CD4-positive, alpha-beta T cell treated with Interleukin-21 for 1 hour (primary cell): ENCODE measurements at places on chromosomes 7 and 10.
A peak's percentile ranks its signal among the peaks of the same experiment; 100 is the strongest.

DNA sequence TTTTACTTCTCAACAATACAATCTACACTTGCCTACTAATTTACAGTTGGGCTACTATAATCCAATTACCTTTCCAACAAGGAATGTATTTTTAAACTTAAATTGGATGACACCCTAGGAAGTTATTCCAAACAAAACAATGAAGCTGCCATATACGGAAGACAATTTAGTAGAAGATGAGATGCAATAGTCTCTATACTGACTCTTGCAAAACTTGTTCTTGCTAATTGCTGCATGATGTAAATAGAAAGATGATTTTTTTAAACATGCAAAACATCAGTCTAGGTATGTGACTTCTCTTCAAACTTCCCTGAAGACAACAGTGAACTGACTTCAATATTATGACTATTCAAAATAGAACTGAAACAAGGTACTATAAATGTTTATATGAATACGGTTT lies 17.6 kb downstream of the NT5C3A start:
- DNase-seq: no peak

- DNase-seq: no peak
Observed at GRCh38 chr7:155483245-155483644, 25.3 kb downstream of the EN2 start.

DNA sequence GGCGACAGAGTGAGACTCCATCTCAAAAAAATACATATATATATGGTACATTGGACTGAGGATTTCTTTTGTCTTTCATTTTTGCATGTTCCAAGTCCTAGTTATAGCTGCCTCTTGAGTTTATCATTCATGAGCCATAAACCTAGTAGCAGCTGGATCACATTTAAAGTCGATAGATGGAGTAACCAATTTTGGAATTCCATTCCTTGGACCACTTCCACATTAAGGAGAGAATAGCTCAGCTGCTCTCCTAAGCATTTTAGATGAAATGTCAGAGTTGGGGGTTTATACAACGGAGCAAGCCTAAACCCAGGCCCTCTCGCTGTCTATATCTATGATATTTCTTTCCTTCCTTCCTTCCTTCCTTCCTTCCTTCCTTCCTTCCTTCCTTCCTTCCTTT lies 141.2 kb downstream of the LYZL1 start:
- no peak for DNase-seq

- no peak for DNase-seq
Observed at GRCh38 chr10:37703114-37703513, 154.3 kb downstream of the ZNF248 start.

DNA sequence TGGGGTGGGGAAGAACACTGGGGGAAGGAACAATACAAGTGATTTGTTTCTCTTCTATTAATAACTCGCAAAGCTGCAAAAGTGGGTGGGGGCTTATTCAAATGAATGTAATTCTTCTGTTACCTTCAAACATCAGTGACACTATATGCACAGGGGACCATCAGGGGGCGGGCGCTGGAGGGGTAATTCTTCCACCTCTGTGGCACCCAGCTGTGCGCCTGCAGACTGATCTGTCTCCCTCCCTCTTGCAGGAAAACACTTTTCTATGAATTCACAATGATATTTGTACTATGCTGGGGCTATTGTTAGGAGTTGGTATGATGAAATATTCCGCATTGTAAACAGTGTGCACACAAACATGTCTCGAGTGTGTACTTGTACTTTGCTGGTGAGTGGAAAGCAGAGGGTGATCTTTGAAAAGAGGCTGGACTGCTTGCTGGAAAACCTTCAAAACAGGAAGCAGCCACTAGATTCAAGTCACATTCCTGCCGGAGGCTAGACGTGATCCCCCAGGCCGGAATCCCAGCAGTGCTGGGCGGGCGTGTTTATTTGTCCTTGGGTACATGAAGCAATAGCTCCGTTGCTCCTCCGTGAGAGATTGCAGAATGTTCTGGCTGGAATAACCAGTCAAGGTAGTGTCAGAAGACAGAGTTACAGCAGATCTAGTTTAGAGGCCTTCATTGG lies 15.8 kb upstream of the BNIP3 start:
- no peak for DNase-seq

GRCh38 chr10:88886557-88886956 lies 6.5 kb downstream of the STAMBPL1 start:
- DNase-seq: no peak

- DNase-seq: no peak
Observed at GRCh38 chr10:124119946-124120345, 26.5 kb upstream of the CHST15 start.

DNA sequence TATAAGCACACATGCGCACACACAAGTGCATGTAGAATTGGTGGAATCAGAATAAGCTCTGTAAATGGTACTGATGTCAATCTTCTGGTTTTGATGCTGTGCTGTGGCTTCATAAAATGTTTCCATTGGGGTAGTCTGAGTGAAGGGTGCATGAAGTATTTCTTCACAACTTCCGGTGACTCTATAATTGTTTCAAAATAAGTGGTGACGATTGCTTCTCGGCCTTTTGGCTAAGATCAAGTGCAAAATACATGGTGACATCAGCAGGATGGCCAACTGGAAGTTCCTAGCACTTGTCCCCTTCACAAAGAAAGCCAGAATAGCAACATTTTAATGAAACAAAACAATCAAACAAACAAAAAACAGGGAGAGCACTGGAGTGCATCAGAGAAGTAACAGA lies 41.6 kb upstream of the CAMK2B start:
- no peak for DNase-seq

GRCh38 chr10:48620719-48621118 lies 15.8 kb upstream of the ARHGAP22 start:
- no peak for DNase-seq

GRCh38 chr10:131618587-131619267 lies 282.1 kb upstream of the PPP2R2D start:
- no peak for DNase-seq

- DNase-seq: peak; percentile 17
Observed at GRCh38 chr10:99234041-99234790, 1.4 kb downstream of the HPSE2 start.

DNA sequence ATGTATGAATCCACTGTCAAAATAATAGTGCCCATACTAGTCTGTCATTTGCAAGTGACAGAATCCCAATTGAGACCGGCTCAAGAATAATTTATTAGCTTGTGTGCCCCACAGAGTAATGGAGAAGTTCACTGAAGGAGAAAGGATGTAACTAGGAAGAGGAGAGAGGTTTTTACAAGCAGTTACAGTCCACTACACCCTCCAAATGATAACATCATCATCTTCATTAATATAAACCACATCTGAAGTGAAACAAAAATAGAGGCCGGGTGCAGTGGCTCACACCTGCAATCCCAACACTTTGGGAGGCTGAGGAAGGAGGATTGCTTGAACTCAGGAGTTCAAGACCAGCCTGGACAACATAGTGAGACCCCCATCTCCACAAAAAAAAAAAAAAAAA lies 226.8 kb downstream of the SKIDA1 start:
- DNase-seq: no peak

GRCh38 chr7:34165927-34166550 lies 260.7 kb downstream of the BMPER start:
- no peak for DNase-seq

DNA sequence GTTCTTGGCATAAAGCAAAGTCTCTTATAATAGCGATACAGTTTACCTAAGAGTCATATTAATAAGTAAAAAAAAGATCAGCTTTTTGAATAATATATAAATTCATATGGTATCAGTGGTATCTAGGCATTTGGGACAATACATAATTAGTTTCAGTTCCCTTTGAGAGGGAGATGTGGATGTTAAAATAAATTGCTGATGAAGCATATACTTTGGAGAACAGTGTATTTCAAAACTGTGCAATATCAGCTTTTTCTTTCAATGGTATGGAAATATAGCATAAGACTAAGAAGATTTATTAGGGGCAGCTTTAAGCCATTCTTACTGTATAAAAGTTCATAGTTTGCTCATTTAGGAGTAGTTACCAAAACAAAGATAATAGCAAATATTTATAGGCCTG lies 35.5 kb downstream of the MDFIC start:
- no peak for DNase-seq

GRCh38 chr10:61140765-61141392 lies 196.9 kb upstream of the RHOBTB1 start:
- DNase-seq: peak; percentile 21

DNA sequence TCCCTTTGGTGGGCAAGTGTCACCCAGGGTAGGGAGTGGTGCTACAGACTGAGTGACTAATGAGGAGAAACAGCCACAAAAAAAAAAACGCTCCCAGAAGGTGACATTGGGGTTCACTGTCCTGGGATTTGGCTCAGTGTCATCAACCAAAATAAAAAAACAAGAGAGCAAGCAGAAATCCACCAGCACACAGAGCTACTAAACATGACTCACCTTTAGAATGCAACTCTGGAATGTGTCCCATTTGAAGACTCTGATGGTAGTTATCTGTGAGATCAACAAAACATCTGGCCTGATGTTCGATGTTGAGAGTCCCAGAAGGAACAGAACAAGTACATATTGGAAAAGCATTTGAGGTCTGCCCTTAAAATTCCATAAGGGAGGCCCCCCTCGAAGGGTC lies 200.3 kb upstream of the LYZL2 start:
- DNase-seq: no peak

DNA sequence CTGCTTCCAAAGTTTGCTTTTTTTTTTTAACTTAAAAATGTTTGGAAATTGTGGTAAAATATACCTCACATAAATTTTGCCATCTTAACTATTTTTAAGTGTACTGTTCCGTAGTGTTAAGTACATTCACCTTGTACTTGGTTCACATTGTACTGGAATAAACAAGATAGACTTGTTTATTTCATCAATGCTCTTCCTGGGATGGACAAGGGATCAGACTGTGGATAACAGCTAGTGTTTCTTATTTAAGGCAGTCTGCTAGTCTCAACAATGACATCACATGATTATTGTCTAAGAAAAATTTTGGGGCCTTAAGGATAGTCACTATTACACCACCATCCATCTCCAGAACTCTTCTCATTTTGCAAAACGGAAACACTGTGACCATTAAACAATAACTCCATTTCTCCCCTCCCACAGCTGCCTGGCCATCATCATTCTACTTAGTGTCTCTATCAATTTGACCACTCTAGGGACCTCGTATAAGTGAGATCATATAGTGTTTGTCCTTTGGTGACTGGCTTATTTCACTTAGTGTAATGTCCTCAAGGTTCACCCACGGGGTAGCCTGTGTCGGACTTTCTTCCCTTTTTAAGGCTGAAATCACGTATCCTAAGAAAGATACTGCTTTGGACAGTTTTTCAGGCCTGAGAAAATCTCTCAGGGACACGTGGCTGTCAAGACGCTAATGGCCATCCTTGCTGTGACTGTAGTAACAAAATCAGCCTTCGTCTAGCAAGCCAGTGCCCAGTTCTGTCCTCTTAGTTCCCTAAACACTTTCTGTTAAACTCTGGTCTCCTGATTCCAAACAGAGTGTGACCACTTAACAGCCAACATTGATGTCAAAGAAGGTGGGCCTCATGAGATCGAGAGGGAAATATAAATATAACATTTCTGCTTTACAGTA lies 305.2 kb downstream of the FRMD4A start:
- no peak for DNase-seq

- DNase-seq: no peak
Observed at GRCh38 chr10:119495021-119495505, 47.5 kb downstream of the RGS10 start.

- no peak for DNase-seq
Observed at GRCh38 chr7:138158739-138159528, 82.7 kb downstream of the AKR1D1 start.

DNA sequence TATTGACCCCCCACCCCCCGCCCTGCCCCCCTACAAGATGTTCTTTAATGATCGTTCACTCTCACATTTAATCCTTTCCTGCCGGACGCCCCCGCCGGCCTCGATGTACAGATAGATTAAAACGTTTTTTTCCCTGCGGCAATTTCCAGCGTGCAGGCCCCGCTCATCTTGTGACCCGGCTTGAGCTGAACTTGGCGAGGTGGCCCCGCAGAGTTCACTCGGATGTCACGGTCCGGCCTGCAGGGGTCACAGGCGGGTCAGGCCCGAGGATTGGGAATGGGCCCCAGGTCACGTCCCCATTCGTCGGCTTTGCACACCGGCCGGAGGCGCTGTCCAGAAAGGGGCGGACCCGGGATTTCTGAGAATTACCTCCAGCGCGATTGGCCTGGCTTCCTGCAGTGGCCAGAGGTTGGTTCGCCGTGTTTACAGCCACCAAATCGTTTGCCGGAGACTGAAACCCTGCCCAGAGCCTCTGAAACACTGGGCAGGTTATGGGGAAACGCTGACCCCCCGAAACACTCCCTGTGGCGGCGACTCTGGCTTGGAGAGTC lies 1.9 kb upstream of the CYP26A1 start:
- DNase-seq: no peak

DNA sequence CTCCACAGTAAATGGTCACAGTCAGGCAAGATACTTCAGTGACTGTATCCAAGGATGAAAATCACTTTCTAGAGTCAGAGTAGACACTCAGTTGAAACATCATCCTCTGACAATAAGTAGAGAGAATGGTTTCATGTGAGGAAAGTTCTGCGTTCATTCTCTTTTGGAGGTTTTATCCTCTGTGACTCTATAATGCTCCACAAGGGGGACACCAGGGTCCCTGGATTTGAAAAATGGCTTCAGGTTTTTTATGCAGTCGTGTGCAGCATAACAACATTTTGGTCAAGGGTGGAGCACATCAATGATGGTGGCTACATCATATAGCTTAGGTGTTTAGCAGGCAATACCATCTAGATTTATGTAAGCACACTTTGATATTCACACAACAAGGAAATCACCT lies 40.4 kb downstream of the TMEM168 start:
- DNase-seq: no peak

DNA sequence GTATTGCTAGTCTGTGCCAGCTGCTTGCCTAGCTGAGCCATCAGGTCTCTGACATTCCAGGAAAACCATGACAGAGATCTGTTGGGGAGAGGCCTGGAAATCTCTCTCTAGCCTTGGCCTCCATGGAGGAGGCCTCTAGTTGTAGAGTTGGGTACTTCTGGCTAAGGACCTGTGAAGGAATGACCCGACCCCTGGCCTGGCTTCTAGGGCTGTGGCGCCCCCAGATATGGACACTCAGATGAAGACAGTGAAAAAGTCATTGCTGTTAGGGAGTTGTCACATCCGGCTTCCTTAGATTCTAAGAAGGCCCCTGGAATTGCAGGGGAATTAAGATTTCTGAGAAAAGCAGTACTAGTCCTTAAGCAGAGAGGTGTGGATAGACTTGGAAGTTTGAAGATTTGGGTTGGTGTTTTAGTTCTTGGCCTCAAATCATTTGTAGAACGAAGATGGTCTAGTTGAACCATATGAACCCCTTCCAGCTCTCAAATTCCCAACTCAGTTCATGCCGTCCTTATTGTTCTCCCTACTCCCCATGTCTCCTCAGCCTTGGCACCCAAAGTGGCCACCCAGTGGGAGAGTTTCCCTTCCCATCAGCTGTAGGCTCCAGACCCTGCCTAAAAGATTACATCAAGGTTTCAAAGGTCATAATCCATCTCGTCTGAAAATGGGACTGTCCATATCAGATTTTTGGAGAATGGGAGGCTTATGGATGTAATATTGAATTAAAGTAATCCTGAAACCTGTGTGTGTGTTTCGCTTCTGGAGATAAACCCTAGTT lies 7.0 kb downstream of the HHEX start:
- DNase-seq: no peak

GRCh38 chr7:49866076-49866735 lies 92.8 kb downstream of the VWC2 start:
- DNase-seq: no peak

- DNase-seq: no peak
Observed at GRCh38 chr7:12103948-12104347, 107.1 kb upstream of the TMEM106B start.
